ENCODE measurements at places on chromosomes 7 and 10. TPM values are rescaled to one million over a fixed set of nuclear protein-coding genes. Genes with fewer than 3 reads are reported as not detected.
A peak's percentile ranks its signal among the peaks of the same experiment; 100 is the strongest.

DNA sequence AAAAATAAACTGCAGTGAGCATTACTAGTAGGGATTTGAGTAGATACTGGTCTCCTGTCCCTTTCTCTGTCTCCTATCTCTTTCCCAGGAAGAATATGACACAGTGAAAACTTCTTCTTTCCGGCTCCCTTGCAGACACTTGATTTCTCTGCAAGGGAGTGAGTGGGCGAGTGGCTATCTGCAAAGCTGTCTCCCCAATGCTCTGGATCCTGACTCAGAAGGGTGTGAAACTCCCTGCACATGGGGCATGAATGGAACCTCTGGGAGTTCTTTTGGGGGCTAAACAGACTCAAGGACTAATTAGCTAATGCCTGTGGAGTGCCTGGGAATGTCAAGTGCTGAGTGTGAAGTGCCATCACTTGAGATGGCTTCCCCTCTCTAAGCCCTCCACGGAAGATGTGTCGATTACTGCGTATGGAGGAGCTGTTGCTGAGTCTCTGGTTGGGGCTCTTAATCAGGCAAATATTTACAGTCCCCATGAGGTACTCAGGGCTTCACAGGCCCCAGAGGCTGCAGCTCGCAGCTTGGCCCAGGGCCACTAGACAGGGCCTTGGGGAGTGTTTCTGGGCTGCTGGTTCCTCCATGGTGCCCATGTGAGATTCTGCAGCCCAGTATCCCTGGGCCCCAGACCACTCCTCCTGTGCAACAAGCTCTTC lies 139.8 kb downstream of the RPS24 start:
- no peaks in the 10 kb centered on the region for H3K27me3 ChIP-seq
- H3K4me3 ChIP-seq: no peak overlapping the region
- no peaks in the 10 kb centered on the region for H3K36me3 ChIP-seq

DNA sequence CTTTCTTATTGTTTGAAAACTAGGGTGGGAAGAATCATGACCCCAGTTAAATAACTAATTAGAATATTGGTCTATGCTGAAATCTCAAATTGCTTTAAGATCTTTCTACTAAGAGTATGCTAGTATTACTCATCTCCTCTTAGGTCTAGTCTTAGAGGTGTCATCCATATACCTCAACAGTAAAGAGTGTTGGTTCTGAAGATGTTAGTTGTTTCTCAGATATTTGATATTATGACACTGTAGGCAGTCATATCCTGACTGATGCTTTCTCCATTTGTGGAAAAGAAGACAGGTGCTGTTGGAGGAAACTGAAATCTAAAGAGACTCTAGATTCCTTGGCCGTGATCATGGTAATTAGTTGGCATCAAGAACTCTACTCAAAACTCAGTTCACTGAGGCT lies 21.2 kb downstream of the BPGM start:
- peaks cover 13% of the 10 kb centered on the region for H3K4me1 ChIP-seq
- peak overlapping the region; percentile 84 for H3K27ac ChIP-seq
- DNase-seq: no peak
- no peak overlapping the region for H3K4me3 ChIP-seq
- no peaks in the 10 kb centered on the region for H3K36me3 ChIP-seq

Gene TOMM7
- total RNA-seq: 498 TPM

Gene RADIL
- not detected for total RNA-seq

DNA sequence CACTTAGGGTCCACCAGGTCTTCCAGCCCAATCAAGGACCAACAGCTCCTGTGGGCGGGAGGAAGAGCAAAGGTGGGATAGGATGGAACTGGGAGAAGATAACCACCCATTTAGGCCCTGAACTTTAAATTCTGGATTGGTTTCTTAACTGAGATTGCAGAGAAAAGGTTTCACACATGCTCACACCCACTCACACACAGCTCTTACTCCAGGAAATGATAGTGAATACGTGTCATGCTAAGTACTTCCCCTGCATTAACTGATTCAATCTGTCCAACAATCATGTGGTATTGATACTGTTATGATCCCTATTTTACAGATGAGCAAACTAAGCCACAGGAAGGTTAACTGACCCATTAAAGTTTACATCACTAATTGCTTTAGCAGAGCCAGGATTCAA lies 4.6 kb upstream of the CYP3A4 start:
- H3K36me3 ChIP-seq: no peaks in the 10 kb centered on the region
- no peak for DNase-seq
- no peaks in the 10 kb centered on the region for H3K27me3 ChIP-seq
- H3K27ac ChIP-seq: no peak overlapping the region

Gene MYOZ1
- total RNA-seq: not detected

DNA sequence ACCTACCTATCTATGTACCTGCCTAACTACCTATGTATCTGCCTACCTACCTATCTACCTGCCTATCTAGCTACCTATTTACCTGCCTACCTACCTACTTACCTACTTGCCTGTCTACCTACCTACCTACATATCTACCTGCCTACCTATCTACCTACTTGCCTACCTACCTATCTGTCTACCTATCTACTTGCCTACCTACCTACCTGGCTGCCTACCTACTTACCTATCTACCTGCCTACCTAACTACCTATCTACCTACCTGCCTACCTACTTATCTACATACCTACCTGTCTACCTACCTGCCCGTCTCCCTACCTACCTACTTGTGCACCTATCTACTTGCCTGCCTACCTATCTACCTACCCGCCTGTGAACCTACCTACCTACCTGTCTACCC lies 68.7 kb upstream of the NPTX2 start:
- DNase-seq: no peak
- no peaks in the 10 kb centered on the region for H3K36me3 ChIP-seq
- H3K27ac ChIP-seq: no peak overlapping the region

- H3K27me3 ChIP-seq: no peaks in the 10 kb centered on the region
- no peaks in the 10 kb centered on the region for H3K36me3 ChIP-seq
- H3K27ac ChIP-seq: no peak overlapping the region
- DNase-seq: no peak
- no peak overlapping the region for H3K4me3 ChIP-seq
These were observed 12.3 kb upstream of the DLD start for GRCh38 chr7:107878636-107879035.

- H3K27ac ChIP-seq: no peak overlapping the region
- H3K36me3 ChIP-seq: no peaks in the 10 kb centered on the region
- no peaks in the 10 kb centered on the region for H3K4me1 ChIP-seq
- no peak overlapping the region for H3K4me3 ChIP-seq
- H3K27me3 ChIP-seq: no peaks in the 10 kb centered on the region
- no peak for DNase-seq
These were observed 6.3 kb upstream of the CD36 start for GRCh38 chr7:80632139-80632538.

DNA sequence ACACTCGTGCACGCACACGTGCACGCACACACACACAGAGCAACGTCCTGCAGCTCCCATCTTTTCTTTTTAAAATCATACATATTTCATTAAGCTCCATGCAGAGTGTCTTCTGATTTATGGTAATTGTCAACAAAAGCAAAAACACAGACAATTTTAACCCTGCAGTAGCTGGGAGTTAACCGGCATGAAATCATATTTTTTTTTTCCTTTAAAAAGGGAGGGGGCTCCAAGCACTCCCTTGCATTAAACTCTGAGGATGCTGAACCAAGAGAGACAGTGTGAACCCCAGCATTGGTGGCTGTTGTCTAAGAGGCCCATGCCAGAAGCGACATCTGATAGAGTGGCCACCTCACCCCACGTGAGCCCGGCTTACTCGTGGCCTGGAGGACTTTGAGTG lies 542.6 kb downstream of the DNAJB6 start:
- H3K36me3 ChIP-seq: no peaks in the 10 kb centered on the region
- no peak for DNase-seq
- H3K4me3 ChIP-seq: no peak overlapping the region
- no peaks in the 10 kb centered on the region for H3K27me3 ChIP-seq

Gene KCND2
- total RNA-seq: not detected

- H3K27me3 ChIP-seq: no peaks in the 10 kb centered on the region
- no peaks in the 10 kb centered on the region for H3K36me3 ChIP-seq
- no peaks in the 10 kb centered on the region for H3K4me1 ChIP-seq
These were observed 431.9 kb downstream of the PLXDC2 start for GRCh38 chr10:20247891-20248708.

DNA sequence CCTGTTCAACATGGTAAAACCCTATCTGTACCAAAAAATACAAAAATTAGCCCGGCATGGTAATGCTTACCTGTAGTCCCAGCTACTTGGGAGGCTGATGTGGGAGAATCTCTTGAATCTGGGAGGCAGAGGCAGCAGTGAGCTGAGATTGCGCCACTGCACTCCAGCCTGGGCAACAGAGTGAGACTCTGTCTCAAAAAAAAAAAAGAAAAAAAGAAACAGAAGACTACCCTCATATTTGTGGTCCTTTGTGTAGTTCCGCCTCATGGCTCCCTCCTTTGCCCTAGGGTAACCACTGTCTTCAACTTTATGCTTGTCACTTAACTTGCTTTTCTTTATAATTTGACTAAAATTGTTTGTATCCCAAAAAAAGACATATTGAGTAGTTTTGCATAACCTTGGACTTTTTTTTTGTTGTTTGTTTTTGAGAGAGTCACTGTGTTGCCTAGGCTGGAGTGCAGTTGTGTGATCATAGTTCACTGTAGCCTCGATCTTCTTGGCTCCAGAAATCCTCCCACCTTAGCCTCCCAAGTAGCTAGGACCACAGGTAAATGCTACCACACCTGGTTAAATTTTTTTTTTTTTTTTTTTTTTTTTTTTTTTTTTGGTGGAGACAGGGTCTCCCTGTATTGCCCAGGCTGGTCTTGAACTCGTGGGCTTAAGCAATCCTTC lies 3.7 kb downstream of the ZNF487 start:
- peaks cover 6% of the 10 kb centered on the region for H3K36me3 ChIP-seq
- peaks cover 5% of the 10 kb centered on the region for H3K4me1 ChIP-seq
- no peak overlapping the region for H3K27ac ChIP-seq
- H3K27me3 ChIP-seq: no peaks in the 10 kb centered on the region
- H3K4me3 ChIP-seq: no peak overlapping the region

GRCh38 chr10:18313140-18313530 lies 172.9 kb downstream of the CACNB2 start:
- no peak overlapping the region for H3K27ac ChIP-seq
- no peak for DNase-seq
- H3K4me1 ChIP-seq: no peaks in the 10 kb centered on the region

DNA sequence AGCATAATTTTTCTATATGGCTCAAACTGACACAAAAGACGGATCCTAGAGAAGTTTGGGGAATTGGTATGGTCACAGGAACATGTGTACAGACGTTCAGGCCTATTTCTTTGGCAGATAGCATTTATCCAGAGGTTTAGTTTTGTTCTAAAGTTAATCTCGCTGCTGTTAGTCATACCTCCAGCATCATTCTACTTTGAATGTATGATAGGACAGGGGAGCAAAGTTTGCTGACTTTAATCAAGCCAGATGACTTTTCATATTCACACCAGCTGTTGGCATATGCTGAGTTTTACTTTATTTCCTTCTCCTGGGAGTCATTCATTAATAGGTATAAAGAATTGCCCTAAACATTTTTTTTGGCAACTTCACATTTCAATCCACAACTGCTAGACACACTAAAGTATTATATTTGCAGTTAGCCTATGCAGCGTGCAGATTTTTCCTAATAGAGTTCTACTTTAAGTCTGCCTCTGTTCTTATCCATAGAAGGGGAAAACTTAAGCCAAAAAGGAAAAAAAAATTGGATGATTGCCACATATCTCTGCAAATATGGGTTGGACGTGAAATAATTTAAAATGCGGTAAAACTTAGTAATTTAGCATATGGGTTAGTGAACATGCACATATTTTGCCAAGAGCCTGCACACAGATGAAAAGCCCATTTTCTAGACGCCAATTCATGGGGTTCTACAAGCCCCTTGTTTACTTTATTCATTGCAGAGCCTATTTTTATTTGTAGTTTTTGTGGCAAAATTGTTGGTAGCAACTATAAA lies 213.1 kb downstream of the C7orf25 start:
- H3K4me3 ChIP-seq: no peak overlapping the region
- no peaks in the 10 kb centered on the region for H3K27me3 ChIP-seq
- no peak for DNase-seq
- H3K27ac ChIP-seq: no peak overlapping the region
- H3K4me1 ChIP-seq: no peaks in the 10 kb centered on the region

DNA sequence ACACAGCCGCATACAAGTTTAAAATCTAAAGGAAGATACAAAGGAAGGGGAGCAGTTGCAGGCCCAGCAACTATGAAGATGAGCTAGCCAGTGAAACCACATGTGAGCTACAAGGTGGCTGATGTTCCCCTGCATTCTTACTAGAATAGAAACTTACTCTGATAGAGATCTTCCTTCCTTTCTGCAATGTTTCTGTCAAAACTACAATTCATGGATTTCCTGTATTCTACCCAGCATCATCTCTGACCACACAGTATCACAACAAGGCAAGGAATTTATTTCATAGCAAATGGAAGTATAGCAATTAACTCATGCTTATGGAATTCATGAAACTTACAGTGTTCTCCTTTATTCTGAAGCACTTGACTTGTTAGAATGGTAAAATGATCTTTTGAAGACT lies 68.7 kb upstream of the AASS start:
- H3K27ac ChIP-seq: no peak overlapping the region
- H3K36me3 ChIP-seq: no peaks in the 10 kb centered on the region
- DNase-seq: no peak
- no peaks in the 10 kb centered on the region for H3K4me1 ChIP-seq
- H3K4me3 ChIP-seq: no peak overlapping the region

DNA sequence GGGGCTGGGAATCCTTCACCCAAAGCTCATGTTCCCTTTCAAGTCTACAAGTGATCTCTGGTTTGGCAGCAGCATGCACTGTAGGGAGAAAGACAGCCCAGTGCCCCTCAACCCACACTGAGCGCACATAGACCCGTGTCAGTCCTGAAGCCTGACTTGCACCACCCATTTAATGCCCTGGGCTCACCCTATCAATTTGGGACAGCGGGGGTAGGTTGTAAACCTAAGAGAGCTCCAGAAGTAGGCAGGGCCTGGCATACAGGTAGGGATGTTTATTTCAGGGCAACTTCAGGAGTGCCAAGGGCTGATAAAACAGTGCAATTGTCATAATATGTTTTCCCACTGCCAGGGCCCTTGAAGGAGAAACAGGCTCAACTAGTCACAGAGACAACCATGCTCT lies 3.5 kb upstream of the ATP6V0E2 start:
- peak overlapping the region; percentile 42 for H3K4me3 ChIP-seq
- no peak for DNase-seq

Gene OR2A5
- not detected for total RNA-seq

Gene SLC26A3
- not detected for total RNA-seq

Gene HDAC9
- total RNA-seq: 3.0 TPM

DNA sequence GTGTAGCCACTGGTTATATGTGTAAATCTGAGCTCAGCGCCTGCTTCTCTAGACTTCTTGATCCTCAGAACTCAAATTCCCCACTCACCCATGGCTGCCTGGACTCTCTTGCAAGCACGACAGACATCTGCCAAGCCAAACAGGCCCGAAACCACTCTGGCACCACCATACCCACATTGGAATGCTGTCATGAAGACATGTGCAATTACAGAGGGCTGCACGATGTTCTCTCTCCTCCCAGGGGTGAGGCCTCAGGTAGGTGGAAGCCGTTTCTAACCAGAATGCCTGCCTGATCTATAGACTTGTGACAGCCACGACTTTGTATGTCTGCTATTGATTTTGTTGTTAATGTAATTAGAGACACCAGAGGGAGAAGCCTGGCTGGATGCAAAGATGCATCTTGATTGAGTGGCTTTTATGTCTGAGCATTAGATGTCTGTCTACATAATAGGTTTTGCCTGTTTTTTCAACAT lies 4.0 kb downstream of the BAMBI start:
- DNase-seq: no peak
- H3K27ac ChIP-seq: no peak overlapping the region
- no peaks in the 10 kb centered on the region for H3K36me3 ChIP-seq
- H3K27me3 ChIP-seq: peaks cover 11% of the 10 kb centered on the region
